ENCODE measurements at places on chromosomes 2 and 18.
A peak's percentile ranks its signal among the peaks of the same experiment; 100 is the strongest.

DNA sequence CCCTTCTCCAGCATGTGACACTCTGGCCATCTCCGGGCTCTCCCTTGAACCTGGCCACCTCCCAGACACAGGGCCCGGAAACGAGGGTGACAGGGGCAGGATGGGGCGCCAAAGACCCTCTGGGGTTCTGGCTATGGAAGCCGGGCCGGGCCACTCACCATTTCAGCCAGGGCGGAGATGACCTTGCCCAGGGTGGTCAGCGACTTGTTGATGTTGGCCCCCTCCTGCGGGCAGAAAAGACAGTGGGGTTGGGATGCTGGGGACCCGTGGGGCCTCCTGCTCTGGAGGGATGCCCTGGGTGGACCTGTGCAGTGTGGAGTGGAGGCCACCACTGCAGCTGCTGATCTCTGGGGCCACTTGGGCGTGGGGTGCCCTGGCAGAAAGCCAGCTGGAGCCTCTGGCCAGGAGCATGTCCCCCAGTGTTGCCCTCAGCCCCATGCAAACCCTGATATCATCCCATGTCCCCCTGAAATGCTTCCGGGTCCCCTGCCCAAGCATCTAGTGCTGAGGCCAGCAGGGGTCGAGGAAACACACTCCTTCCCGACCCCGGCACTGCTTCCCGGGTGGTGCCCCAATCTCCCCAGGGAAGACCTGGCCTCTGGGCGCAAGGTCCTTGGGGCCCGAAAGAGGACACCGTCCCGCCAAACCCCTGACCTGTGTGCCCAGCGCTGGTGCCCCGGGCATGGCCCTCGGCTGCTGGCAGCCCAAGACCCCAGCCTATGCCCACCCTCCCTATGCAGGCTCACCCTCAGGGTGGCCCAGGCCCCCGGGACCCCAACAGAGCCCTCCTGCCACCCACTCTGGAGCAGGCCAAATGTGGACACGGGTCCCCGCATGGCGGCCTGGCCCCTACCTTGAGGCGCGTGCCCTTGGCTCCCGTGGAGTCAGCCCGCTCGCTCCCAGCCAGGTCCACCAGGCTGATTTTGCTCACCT, 36.9 kb downstream of the KIF1A start:
- no peak for DNase-seq

DNA sequence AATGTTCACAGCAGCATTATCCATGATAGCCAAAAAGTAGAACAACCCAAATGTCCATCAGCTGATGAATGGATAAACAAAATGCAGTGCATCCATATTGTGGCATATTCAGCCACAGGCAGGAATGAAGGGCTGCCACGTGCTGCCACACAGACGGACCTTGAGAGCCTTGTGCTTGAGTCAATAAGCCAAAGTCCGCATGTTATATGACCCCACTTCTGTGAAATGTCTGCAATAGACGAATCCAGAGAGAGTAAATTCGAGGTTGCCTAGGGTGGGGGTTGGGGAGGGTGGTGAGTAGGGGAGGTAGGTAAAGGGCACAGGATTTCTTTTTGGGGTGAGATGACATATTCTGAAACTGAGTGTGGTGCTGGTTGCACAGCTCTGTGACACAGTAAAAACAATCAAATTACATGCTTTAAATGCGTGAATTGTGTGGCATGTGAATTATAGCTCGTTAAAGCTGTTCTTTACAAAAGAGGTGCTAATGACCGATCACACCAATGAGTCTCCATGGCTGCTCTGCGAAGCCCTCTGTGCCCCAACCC, 38.9 kb upstream of the LDLRAD4 start:
- DNase-seq, result no peak

- DNase-seq, result peak; percentile 98
These were observed 66.6 kb upstream of the ODC1 start for GRCh38 chr2:10514743-10515142.

DNA sequence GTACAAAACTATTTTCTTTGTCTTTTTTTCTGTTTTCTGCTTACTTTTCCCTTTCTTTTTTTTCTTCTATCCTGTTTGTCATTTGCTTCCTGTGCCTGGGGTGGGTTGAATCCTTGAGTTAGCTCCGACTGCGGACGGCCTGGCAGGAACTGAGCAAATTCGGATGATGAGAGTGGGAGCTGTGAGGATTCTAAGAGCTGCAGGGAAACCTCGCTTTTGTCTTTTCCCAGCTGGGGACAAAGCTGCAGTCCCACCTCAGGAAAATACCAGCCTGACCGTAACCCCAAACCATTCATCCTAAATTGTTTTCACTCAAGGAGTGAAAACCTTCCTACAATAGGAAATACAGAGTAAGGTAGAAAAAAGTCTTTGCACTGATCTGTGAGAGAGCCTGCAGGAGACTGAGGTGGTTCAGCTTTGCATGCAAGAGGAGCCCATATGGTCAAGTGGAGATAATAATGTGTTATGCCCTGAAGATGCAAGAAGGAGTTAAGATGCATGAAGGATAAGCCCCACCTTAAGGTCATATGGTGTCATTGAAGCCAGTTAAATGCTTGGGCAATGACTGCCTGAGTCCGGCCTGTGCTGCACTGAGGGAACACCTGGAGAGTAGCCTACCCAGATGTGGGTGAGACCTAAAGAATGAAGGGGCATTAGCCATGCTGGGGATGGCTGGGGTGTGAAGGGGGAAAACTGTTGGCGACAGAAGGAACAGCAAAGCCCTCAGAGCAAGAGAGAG, 31.7 kb upstream of the ARL4C start:
- DNase-seq, result no peak

GRCh38 chr18:72742002-72742401, 125.8 kb downstream of the NETO1 start:
- no peak for DNase-seq

GRCh38 chr2:198973181-198973580, 484.6 kb downstream of the SATB2 start:
- DNase-seq, result no peak

- DNase-seq, result peak; percentile 65
These were observed 41.1 kb downstream of the FEZ2 start for GRCh38 chr2:36556842-36557241.

DNA sequence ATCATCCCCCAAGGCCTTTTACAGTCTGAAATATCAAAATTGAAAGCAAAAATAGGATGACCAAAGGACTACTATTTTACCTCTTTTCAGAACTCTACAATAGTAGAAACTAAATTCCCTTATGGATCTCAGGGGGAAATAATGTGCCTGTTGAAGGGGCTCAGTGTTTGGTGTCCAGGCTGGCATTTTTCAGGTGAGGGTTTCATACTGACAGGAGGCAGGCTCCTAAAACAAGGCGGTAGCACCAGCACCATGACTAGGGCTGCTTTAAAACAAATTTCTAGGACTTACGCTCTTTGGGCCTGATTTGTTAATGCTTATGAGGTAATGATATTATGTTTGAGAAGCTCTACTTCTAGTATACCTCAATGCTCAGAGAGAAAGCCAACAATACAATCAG, 5.2 kb upstream of the BOLA3 start:
- DNase-seq, result no peak

- DNase-seq, result no peak
These were observed 271.9 kb downstream of the MYT1L start for GRCh38 chr2:2059199-2059598.

DNA sequence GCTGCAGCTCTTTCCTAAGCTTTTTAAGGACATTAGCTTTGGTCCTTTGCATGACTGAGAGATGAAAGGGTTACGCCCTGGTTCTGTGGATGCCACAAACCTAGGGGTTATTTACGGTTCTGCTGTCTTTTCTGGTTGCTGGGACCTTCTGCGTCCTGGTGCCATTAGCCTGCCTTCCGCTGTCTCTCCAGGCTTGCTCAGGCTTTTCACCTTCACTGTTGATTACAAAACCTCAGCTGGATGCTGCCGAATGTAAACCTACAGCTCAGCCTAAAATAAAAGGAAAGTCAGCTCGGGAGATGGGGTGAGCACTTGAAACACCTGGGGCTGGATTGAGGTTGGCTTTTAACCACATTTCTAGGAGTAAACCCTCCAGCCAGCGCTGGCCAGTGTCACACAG, 130.9 kb upstream of the ARHGAP28 start:
- DNase-seq, result no peak

DNA sequence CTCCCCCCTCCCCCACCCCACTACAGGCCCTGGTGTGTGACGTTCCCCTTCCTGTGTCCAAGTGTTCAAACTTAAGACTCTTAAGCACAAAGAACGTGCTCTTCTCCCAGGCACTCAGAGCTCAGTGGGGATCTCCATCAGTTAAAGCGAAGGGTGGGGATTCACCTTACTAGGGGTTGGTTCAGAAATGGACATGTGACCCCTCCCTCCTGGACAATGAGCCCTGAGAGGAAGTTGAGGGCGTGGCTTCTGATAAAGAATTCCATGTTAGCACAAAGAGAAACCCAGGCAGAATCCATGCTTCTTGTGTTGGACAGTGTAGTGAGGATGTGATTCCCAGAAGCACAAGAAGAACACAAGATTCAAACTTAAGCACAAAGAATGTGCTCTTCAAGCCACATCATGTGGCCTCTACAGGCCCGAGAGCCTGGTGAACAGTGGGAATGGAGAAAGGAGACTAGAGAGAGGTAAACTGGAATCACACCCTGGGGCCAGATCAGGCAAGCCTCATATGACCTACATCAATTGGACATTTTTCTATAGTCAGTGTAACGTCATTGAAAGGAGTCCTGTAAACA, 78.1 kb upstream of the TTC39C start:
- DNase-seq, result no peak

DNA sequence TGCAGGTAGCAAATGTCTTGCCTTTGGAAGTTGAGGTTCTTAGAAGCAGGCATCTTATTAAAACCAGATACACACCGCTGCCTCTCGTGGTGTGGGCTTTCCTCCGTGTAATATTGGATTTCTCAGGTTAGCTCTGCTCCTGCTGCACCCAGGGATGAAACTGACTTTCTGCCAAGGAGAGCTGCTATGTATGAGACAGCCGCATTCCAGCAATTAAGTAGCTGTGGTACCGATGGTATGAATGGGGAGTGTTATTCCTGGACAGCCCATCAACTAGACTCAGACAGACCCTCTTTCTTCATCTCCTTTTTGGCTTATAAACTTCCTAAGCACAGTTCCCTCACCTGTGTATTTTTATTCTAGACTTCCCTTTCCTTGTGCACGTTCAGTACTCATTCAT, 6.8 kb upstream of the EHD3 start:
- no peak for DNase-seq

DNA sequence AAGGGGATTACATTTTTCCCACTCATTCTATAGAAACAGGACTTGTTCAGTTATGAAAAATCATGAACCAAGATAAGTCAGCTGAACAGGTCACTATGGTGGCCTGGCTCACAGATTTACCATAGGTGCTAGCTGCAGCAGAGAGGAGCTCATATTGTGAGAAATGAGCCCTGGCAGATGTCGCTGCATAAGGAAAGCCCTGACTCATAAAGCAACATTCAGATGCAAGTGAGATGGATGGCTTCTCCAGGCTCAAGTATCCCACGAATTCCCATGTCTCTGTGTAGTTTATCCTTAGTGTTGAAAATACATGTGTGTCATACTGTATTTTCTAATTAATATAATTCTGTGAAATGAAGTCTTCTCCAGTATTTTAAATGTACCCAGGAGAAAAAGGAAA, 115.0 kb upstream of the LHCGR start:
- no peak for DNase-seq

GRCh38 chr2:95231723-95232122, 24.4 kb downstream of the ZNF892 start:
- peak; percentile 44 for DNase-seq

DNA sequence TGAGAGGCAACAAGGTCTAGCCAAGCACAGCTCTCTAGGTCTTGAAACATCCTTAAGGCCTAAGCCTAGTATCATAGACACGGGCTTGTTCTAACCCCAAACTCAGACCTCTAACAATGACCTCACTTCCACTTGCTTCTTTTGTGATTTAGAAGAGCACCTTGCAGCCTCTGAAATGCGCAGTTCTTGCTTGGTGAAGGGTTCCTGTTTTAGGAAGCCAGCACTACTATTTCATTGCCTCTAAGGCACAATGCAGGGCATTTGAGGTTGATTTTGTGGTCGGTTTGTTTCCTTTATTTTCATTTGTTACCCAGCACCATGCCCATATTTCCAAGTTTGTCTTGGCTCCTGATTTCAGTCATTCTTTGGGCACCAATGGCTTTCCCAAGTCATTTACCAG, 117.0 kb upstream of the CYP1B1 start:
- DNase-seq, result no peak

GRCh38 chr2:48414980-48415835, 114.7 kb upstream of the STON1 start:
- DNase-seq, result no peak

- DNase-seq, result no peak
These were observed 94.3 kb upstream of the CELF4 start for GRCh38 chr18:37659906-37660305.

DNA sequence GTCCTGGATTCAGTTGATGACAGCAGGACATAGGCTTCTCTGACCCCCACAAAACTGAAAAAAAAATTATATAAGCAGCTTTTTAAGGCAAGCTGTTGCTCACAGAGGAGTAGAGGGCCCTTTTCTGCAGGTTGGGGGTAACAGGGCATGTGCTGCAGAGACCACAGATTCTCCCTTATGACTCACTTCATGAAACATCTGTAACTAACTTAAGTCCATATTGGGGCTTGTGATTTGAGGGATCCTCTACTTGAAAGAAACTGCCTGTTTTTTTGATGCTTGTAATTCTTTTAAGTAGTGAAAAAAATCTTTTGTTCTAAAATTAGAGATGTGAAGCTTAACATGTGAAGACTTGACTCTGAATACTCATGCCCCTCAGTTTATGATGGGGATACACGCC, 33.4 kb downstream of the XRCC5 start:
- DNase-seq, result peak; percentile 31

GRCh38 chr2:84865181-84865783, 15.6 kb downstream of the TRABD2A start:
- DNase-seq, result no peak

GRCh38 chr2:85939131-85939530, 50.3 kb upstream of the ST3GAL5 start:
- no peak for DNase-seq

GRCh38 chr2:177400337-177400923, 7.9 kb downstream of the AGPS start:
- no peak for DNase-seq

DNA sequence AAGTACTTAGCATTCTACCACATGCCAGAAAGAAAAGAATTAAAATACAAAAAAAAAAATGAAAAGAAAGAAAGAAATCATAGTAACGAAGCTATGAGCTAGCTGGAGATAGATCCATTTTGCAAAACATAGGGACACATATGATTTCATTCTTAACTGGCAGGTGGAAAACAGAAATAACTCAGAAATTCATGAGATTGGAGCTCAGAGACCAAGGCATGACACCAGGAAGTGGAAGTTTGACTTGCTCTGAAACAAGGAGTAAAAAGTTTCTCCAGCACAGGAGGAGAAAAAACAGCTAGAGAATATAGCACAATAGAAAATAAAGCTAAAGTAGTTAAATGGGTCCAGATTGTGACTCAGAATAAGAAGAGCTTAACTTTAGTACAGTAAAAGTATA, 278.1 kb downstream of the ZEB2 start:
- no peak for DNase-seq

DNA sequence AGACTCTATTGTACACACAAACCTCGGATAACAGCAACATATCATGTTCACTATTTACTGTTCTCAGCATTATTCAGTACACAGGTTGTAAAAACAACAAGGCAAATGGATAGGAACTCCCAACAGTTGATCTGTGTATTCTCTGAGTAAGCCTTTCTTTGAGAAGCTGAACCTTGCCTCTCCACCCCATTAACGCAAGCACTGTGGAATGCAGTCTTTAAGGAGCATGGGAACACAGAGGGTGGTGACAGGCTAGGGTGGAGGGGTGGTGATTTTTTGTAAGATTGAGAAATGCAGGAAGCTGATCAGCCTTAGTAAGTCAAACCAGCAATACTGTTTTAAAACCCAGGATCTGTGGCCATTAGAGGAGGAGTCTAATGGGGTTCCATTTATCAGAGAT, 19.6 kb upstream of the SERPINB11 start:
- peak; percentile 96 for DNase-seq

- no peak for DNase-seq
These were observed 77.7 kb downstream of the SH3RF3 start for GRCh38 chr2:109206569-109207146.
